Kidney (tissue), 22 donors: ENCODE measurements at places on chromosomes 5 and 9. TPM values are rescaled to one million over a fixed set of nuclear protein-coding genes. Genes with fewer than 3 reads are reported as not detected.

EIF4E1B gene
- not detected for total RNA-seq

DPYSL3 gene
- 19.1 TPM for total RNA-seq

FAM78A gene
- total RNA-seq, result 6.1 TPM

DNA sequence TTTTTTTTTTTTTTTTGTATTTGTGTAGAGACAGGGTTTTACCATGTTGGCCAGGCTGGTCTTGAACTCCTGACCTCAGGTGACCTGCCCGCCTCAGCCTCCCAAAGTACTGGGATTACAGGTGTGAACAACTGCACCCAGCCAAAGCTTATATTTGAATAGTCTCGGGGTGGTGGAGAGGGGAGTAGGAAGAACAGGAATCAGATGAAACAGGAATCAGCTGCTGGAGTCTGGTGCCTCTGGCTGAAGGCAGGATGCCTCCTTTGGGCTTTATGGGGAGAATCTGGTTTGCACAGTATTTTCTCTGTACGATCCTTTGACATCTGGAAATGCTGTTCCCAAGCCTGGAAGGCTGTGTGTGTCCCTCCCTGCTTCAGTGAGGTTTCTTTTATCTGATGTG lies 10.9 kb downstream of the C5orf52 start:
- DNase-seq, result no peak

DNA sequence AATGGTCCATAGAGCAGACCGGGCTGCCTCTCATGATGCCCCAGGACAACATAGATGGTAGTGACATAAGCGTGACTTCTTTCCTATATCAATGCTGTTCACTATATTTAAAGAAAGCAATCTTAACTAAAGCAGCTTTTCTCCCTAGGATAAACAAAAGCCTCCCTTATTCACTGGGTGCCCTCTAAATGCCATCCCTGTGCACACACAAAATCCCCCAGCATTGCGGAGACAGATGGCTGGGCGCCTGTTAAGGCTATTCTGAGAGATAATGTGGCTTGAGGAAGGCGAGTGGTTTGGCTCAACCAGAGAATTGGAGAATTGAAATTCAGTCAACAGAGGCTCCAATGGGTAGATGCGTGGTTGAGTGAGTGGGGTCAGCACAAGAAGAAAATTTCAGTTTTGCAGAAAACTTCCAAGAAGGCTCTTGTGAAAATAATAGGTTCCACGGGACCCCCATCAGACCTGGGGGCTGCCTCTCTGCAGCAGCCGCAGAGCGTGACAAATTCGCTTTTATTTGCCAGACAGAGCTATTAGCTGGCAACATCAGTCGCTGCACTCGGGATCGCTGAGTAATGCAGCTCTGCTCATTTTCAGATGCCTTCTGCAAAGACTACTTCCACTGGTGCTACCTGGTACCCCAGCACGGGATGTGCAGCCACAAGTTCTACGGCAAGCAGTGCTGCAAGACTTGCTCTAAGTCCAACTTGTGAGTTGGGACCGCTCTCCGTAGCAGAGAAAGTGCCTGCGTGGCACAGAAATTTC lies 103.9 kb upstream of the ICE1 start:
- no peak for DNase-seq

DNA sequence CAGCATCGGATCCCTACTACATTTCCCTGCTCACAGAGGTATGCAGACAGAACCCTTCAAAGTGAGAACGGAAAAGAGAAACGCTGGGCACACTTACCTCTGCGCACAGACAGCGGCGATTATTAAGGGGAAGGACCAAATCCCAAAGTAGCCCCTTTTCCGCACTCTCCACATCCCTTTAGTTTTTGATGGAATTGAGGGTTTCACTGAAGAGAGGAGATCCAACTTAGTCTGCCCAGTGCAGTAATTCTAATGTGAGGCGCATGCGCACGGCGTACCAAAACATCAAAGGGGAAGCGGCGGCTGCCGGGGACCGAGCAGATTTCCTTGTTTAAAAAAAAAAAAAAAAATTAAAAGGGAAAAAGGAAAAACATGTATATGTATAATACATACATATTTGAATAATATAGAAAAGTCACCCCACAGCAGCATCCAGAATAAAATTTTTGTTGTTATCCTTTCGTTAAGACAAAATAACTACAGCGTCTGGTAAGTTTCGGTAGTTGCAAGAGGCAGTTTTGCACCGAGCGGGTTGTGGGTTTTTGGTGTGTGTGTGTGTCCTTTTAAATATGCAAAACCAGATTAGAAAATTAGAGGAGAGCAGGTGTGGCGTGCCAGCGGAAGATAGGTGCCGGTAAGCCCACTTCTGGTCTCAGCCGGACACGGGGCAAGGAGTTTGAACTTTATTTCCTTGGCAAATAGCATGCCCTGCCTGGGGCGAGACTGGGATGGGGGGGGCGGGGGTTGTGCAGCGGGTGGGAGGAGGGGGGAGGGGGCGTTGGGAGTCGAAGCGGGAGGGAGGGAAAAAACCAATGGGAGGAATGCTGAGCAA lies at the start of gene GABRB2:
Gene GABRB2 (minus strand): TSS at position 256 of the 832 bp plus-strand sequence. CDS start 82 bp downstream, at position 174.
- DNase-seq, result peak; percentile 82

GRCh38 chr5:119022017-119022745 lies 33.8 kb upstream of the DTWD2 start:
- no peak for DNase-seq

GRCh38 chr5:116881921-116882531 lies 307.4 kb upstream of the SEMA6A start:
- DNase-seq, result no peak

GRCh38 chr9:72326641-72327040 lies 38.4 kb downstream of the ZFAND5 start:
- no peak for DNase-seq

- DNase-seq, result no peak
Measured at GRCh38 chr5:168409591-168410458, 76.4 kb upstream of the RARS1 start.

GRCh38 chr9:88745276-88746001 lies 210.5 kb downstream of the NXNL2 start:
- peak; percentile 75 for DNase-seq

DNA sequence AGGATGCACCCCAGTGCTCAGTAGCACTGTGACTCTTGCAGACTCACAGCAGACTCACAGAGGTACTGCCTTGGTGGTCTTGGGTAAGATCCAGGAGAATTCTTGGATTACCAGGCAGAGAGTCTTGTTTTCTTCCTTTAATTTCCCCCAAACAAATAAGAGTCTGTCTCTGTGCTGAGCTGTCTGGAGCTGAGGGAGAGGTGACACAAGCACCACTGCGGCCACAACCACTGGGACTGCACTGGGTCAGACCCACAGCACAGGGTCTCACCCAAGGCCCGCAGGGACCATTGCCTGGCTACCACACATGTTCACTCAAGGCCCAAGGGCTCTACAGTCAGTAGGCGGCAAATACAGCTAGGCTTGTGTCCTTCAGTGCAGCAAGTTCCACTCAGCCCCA lies 11.4 kb upstream of the YTHDC2 start:
- no peak for DNase-seq
